ENCODE measurements at places on chromosomes 1 and 21. TPM values are rescaled to one million over a fixed set of nuclear protein-coding genes. Genes with fewer than 3 reads are reported as not detected.
A peak's percentile ranks its signal among the peaks of the same experiment; 100 is the strongest.

Gene AMY1C
- not detected for total RNA-seq

Gene DEPDC1
- 1.9 TPM for total RNA-seq

Gene POU3F1
- total RNA-seq = not detected

Gene ZNF648
- total RNA-seq = 3.3 TPM

Gene ST6GALNAC5
- 0.48 TPM for total RNA-seq

Gene CXADR
- total RNA-seq = 36.4 TPM

Gene PTGER3
- total RNA-seq = 43.3 TPM

Gene VPS45
- 45.6 TPM for total RNA-seq

Gene CAMK1G
- total RNA-seq = not detected

Gene SSX2IP
- total RNA-seq = 11.0 TPM

GRCh38 chr1:41891199-41891896 lies 27.4 kb downstream of the HIVEP3 start:
- no peaks in the 10 kb centered on the region for H3K36me3 ChIP-seq
- H3K4me1 ChIP-seq = no peaks in the 10 kb centered on the region
- H3K27me3 ChIP-seq = no peaks in the 10 kb centered on the region
- H3K4me3 ChIP-seq = peak overlapping the region; percentile 31
- DNase-seq = no peak

- H3K4me3 ChIP-seq = no peak overlapping the region
- no peaks in the 10 kb centered on the region for H3K36me3 ChIP-seq
These were observed 110.9 kb downstream of the TOMM20 start for GRCh38 chr1:235017719-235018118.

DNA sequence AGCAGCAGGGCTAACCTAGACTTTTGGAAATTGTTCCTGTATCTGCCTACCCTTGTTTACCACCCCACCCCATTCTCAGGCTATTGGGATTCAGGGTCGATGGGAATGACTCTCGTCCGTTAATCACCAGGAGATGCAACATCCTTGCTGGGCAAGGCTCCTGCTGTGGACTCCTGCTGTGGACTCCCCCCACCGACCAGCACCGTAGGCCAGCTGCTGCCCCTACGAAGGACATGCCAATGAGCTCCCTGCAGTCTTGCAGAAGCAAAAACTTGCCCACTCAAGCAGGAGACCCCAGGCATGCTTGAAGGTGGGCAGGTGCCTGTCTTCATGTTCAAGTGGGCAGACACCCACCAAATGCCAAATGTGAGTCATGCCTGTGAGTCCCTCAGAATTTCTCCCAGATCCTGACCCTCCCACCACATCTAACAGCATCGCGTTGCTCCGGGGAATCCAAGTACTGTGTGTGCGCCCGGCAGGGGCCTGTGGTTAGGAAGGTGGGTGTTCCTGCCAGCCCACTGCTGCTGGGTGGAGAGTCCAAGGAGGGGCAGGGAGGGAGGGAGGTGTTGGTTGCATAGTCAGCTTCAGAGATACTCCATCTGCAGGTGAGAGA lies 41.7 kb upstream of the SOX13 start:
- H3K27me3 ChIP-seq = no peaks in the 10 kb centered on the region
- H3K4me3 ChIP-seq = no peak overlapping the region
- no peak overlapping the region for H3K27ac ChIP-seq
- DNase-seq = no peak
- H3K4me1 ChIP-seq = no peaks in the 10 kb centered on the region

DNA sequence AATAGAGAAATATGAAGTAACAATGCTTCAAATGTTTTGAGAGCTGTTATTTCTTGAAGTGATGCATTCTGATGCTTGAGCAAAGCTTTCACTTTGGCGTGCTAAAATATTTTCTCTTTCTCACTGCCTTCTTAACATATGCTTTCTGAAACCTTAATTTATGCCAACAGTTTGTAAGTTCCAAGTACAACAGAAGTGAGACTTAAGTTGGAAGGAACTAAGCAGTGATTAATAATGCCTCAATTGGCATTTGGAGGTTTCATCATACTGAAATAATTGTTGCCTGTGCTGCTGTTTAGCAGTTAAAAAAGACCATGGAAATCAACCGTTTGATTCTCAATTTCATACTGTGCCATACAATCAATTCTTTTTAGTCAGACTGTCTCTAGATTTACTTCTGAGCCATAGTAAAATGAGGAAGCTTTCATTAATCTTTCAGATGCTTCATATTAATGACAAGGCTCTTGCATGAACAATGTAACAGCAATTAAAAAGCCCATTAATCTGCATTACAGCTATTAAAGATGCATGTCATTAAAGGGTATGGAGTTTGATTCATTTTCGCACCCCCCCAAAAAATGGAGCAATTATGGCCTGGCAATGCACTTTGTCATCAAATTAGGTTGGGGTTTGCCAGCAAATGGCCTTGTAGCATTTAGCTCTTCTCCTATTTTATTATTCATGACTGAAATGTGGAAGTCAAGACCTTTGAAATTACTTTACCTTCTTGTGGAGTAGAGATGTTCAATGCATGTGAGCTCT lies 375.3 kb downstream of the USH2A start:
- no peaks in the 10 kb centered on the region for H3K4me1 ChIP-seq
- H3K4me3 ChIP-seq = no peak overlapping the region
- DNase-seq = no peak
- H3K27me3 ChIP-seq = no peaks in the 10 kb centered on the region
- H3K27ac ChIP-seq = no peak overlapping the region

- H3K4me3 ChIP-seq = no peak overlapping the region
- H3K27ac ChIP-seq = no peak overlapping the region
- H3K36me3 ChIP-seq = no peaks in the 10 kb centered on the region
- no peak for DNase-seq
- H3K4me1 ChIP-seq = no peaks in the 10 kb centered on the region
These were observed 26.2 kb upstream of the DYNLT5 start for GRCh38 chr1:66725885-66726665.

GRCh38 chr1:115429241-115429640 lies 91.2 kb upstream of the NGF start:
- no peak for DNase-seq
- H3K36me3 ChIP-seq = no peaks in the 10 kb centered on the region
- H3K4me1 ChIP-seq = no peaks in the 10 kb centered on the region
- no peak overlapping the region for H3K4me3 ChIP-seq

DNA sequence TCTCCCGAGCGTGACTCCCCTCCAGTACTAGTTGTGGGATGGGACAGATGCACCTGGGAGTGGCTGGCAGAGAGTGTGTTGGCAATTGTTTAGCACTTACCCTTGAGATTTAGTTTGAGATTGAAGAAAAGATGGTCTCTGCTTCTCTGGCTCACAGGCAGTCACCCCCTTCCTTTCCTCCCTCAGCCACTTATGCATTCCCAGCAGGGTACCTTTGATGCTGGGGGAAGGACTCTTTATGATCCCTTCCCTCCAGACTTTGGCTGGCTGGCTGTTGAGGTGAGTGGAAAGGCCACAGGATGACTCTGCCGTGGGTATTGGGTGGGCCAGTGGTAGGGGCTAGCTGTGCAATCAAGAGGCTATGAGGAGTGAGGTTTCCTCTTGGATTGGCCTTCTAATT lies 236.8 kb downstream of the CAMTA1 start:
- no peak overlapping the region for H3K27ac ChIP-seq
- no peaks in the 10 kb centered on the region for H3K4me1 ChIP-seq
- no peaks in the 10 kb centered on the region for H3K36me3 ChIP-seq
- H3K4me3 ChIP-seq = no peak overlapping the region
- no peak for DNase-seq
- H3K27me3 ChIP-seq = no peaks in the 10 kb centered on the region

DNA sequence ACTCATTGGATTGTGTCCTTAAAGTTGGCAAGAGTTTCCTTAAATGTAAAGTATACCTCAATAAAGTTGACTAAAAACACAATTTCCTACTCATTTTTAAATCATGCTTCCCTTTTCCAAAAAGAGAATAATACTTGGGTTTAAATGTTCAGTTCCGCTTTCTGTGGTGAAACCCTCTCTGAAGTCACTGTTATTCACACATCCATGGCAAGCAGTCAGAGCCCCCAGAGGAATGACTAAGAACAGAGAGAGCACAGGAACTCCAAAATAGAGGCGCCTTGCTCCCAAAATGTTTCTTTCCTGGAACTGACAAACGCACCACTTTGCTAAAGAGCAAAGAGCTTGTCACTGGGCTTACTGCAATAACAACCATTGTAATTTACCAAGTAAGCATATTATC lies 142.5 kb downstream of the TIAM1 start:
- H3K36me3 ChIP-seq = no peaks in the 10 kb centered on the region
- H3K4me3 ChIP-seq = no peak overlapping the region
- no peak overlapping the region for H3K27ac ChIP-seq
- no peaks in the 10 kb centered on the region for H3K4me1 ChIP-seq
- DNase-seq = no peak

DNA sequence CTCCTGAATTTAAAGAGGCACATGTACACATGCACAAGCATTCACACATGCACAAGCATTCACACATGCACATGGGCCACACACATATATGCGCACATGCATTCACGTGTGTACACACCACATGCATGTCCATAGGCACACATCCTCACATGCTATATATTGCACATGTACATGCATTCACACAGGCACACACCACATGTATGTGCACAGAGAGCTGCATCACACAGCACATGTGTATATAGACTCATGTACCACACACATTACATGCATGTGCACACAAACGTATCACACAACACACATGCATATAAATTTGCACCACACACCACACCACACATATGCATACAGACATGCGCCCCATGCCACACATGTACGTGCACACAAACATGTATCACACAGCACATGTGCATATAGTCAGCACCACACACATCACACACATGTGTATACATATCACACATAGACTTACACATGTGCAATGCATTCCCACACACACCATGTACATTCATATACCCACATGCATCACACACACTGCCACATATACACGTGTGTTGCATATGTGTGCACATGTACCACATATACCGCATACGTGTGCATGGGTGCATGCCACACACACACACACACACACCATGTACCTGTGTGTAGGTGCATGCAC lies 54.6 kb upstream of the COL18A1 start:
- no peaks in the 10 kb centered on the region for H3K4me1 ChIP-seq
- H3K27me3 ChIP-seq = peaks cover 7% of the 10 kb centered on the region
- H3K27ac ChIP-seq = peak overlapping the region; percentile 72
- no peaks in the 10 kb centered on the region for H3K36me3 ChIP-seq
- no peak overlapping the region for H3K4me3 ChIP-seq
- no peak for DNase-seq

DNA sequence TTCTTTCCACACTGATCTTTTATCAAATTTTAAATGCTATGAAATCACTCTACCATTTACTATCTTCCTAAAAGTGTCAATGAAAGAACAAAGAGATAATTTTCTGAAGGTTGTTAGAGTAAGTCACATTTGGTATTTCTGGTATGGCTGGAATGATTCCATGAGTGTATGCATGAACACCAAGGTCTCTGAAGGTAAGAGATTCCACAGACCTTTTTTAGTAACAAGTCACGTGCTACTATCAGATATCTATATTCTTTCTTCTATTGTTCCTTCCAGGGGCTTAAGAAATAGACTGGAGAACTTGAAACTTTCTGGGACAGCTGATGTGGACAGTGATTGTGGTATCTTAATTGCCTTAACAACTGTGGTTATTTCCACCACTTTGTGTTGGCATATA lies 265.0 kb downstream of the SDCCAG8 start:
- no peak for DNase-seq
- no peaks in the 10 kb centered on the region for H3K4me1 ChIP-seq
- no peaks in the 10 kb centered on the region for H3K36me3 ChIP-seq

DNA sequence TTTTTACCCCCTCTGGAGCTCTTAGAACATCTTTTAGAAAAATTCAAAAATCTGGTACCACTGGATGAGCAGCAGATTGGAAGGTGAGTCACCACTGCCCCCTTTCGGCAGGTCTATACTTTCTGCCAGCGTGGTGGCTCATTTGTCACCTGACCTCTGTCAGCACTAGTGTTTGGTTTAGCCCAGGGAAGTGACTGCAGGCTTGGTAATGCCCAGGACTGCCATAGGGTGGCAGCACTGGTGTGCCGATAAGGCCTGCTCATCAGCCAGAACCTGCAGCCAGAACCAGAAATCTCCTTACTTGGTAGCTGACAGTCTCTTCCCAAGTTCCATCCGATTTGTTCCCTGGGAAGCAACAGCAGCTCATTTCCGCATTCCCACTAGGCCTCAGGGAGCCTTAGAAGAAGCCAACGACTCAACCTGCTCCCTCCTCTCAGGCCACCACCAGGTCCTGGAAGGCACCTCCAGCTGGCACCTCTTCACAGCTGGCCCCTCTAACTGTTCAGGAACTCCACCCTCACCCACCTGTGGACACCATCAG lies 6.8 kb downstream of the SMIM12 start:
- peak overlapping the region; percentile 45 for H3K27ac ChIP-seq
- no peaks in the 10 kb centered on the region for H3K36me3 ChIP-seq
- DNase-seq = peak; percentile 76
- no peak overlapping the region for H3K4me3 ChIP-seq
- no peaks in the 10 kb centered on the region for H3K27me3 ChIP-seq

- H3K27ac ChIP-seq = no peak overlapping the region
- H3K4me3 ChIP-seq = no peak overlapping the region
- no peaks in the 10 kb centered on the region for H3K36me3 ChIP-seq
- H3K27me3 ChIP-seq = no peaks in the 10 kb centered on the region
These were observed 7.0 kb upstream of the KCNJ15 start for GRCh38 chr21:38249696-38250278.

DNA sequence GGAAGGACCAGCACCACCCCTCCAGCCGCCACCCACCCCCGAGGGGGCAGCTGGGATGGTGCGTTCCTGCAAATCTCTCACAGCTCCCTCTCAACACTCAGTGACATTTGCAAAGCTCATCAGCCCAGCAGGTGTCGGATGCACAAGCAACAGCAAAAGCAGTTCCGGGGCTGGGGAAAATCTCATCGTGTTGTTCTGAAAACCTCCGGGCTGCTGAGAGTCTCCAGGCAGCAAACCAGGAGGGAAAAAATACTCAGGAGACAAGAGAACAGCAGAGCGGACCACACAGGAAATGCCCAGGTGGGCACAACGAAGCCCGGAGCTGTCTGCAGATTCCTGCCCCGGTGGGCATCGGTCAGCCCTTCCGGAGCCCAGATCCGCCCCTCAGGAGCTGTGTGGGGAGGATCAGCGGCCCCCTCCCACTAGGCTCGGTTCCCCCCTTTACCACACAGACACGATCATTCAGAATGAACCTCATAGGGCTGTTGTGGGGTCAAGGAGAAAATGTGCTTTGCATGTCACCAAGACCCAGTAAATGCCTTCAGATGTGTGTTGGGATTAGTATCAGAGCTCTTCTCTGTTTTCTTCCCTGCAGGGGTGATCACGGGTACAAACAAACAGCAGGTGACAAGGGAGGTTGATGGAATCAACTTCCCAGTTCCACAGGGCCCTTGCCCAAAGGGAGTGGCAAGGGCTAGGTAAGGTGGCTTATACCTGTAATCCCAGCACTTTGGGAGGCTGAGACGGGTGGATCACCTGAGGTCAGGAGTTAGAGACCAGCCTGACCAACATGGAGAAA lies 127.0 kb upstream of the TIAM1 start:
- H3K27me3 ChIP-seq = no peaks in the 10 kb centered on the region
- no peak for DNase-seq
- H3K36me3 ChIP-seq = no peaks in the 10 kb centered on the region
- no peak overlapping the region for H3K27ac ChIP-seq

- H3K36me3 ChIP-seq = no peaks in the 10 kb centered on the region
- H3K27ac ChIP-seq = no peak overlapping the region
- no peaks in the 10 kb centered on the region for H3K27me3 ChIP-seq
- H3K4me3 ChIP-seq = no peak overlapping the region
- no peaks in the 10 kb centered on the region for H3K4me1 ChIP-seq
These were observed 169.7 kb upstream of the RAB4A start for GRCh38 chr1:229101011-229101871.
